ENCODE measurements at places on chromosomes 1 and 21. TPM values are rescaled to one million over a fixed set of nuclear protein-coding genes. Genes with fewer than 3 reads are reported as not detected.
A peak's percentile ranks its signal among the peaks of the same experiment; 100 is the strongest.

OR2L3 gene
- not detected for total RNA-seq

TOR1AIP1 gene
- 20.9 TPM for total RNA-seq

LCE3E gene
- total RNA-seq, result not detected

DNA sequence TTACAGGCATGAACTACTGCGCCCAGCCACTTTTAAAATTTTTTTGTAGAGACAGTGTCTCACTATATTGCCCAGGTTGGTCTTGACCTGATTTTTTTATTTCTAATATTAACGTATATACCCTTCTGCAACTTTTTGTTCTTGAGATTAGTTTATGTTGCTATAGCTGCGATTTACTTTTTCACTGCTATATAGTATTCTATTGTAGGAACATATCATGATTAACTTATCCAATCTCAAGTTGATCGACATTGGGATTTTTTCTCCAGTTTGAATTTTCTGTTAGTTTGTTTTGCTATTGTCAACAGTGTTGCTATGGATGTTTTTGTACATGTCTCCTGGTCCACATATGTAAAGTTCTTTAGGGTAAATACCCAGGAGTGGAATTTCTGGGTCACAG lies 35.4 kb downstream of the WASF2 start:
- DNase-seq, result no peak

DNA sequence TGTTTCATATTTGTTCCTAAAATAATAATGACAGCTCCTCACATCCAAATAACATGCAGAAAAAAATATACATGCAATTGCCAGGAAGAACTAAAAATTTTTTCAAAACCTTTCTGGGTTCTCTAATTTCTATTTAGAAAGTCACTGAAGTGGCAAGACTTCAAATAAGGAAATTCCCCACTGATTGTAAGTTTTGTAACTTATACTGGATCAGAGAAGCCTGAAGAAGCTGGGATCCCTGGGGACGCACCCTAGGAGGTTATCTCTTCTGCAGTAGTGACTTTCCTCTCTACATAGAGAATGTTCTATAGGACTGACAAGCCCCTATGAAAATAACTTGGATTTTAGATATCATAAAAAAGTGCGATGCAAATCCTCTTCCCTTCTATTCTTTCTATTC lies 182.6 kb downstream of the MRPL39 start:
- no peak for DNase-seq

DNA sequence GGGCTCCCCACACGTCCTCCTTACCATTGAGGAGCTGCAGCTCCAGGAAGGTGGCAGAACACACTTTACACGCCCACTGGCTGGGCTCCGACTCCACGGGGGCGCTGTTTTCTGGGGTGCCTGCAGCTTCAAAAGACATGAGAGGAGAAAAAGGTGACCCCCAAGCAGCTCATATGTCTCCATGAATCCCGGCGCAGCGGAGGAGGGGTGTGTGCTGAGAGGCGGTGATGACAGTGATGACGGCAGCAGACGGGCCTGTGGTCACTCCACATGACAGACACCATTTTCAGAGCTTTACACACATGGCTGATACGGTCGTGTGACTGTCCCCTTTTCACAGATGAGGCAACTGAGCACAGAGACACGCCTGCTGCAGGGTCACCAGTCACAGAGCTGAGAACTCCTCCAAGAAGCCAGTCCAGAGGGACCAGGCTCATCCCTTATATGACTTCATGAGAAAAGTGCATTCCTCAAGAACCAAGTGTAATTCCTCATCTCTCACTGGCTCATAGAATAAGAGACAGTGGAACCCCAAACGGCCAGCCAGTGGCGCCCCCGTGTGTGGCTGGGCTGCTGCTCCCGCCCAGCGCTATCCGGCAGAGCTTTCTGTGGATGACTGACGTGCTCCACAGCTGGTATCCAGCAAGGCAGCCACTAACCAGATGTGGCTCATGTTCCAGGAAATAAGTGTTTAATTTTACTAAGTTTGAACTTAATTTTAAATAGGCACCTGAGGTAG lies 31.9 kb downstream of the PRDM15 start:
- no peak for DNase-seq

- peak; percentile 54 for DNase-seq
Measured at GRCh38 chr1:17538428-17539117, 925 bp upstream of the ARHGEF10L start.

- DNase-seq, result no peak
Measured at GRCh38 chr1:90512441-90512840, 204.7 kb downstream of the BARHL2 start.

- DNase-seq, result no peak
Measured at GRCh38 chr1:67575861-67576260, 109.1 kb upstream of the GADD45A start.

DNA sequence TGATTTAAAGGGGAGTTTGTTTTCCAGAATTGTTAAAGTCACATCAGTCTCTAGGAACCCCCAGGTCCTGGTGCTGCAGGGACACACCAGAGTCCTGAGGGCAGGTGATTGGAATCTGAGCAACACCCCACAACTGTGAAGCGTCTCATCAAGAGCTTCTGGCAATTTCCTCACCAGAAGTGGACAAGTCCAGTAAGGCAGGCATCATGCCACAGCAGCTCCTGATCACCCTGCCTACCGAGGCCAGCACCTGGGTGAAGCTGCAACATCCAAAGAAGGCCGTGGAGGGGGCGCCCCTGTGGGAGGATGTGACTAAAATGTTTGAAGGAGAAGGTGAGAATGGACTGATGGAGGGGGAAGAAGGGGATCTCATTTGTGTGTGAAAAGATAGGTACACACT lies 2.1 kb downstream of the ZFP69 start:
- DNase-seq, result no peak
